ENCODE measurements at places on chromosomes 2 and 18. TPM values are rescaled to one million over a fixed set of nuclear protein-coding genes. Genes with fewer than 3 reads are reported as not detected.
A peak's percentile ranks its signal among the peaks of the same experiment; 100 is the strongest.

Gene CCDC74B
- 0.91 TPM for total RNA-seq

DNA sequence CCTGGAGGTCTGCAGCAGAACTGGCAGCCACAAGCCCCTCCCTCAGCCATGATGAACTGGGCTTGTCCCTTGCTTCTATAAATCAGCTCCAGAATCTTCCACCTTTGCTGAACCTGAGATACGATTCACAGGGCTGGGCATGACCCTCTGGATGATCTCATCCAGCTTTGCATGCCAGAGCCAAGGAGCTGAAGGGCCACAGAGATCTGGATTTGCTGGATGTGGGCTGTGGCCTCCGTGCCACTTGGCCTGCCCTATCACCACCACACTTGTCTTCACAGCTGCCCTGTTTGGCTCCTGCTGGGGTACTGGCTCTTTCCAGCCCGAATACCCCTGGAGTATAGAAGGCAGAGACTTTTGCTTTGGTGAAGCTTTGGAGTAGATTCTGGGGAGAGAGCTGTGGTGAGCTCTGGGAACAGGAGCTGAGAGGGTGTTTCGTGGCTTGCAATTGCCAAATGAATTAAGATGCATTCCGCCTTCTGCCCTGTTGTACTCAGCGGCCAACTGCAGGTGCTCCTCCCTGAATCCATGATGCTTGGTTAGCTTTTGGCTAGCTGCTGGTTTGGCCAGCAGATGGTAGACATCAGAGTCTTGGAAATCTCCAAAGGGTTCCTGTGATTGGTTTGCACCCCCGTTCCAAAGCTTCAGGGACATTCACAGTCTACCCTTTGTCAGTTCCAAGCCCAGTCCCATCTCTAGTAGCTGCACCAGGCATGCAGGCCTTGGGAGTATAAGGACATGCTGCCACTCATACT is 30.9 kb upstream of the GIGYF2 start:
- no peak for DNase-seq

DNA sequence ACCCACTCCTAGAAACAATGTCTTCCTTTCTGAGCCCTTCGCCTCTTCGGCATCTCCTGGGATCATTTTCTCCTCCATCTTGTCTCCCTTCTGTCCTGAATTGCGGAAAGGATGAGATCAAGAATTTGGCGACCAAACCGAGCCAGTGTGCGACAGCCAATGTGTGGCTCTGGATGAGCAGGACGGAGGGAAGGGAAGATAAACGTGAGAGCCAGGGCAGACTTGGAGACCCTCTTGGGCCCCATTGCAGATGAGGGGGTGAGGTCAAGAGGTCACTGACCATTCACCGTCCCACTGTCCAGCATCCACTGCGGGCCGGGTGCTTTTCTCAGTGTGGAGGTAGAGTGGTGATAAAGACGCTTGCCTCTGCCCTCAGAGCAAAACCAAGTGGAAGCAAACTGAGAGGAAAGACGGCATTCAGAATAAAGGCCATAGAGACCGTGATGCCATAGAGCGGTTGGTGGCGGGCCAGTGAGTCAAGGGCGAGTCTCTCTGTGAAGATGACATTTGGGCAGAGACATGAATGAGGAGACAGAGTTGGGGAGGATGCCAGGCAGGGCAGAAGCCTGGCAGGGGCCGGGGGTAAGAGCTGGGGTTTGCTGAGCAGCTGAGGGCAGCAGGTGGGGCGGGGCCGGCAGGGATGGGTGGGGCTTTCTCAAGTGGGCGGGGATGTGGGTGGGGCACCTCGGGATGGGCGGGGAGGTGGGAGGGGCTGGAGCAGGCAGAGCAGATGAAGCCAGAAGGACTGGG is 55.6 kb downstream of the ACAA2 start:
- no peak for DNase-seq

DNA sequence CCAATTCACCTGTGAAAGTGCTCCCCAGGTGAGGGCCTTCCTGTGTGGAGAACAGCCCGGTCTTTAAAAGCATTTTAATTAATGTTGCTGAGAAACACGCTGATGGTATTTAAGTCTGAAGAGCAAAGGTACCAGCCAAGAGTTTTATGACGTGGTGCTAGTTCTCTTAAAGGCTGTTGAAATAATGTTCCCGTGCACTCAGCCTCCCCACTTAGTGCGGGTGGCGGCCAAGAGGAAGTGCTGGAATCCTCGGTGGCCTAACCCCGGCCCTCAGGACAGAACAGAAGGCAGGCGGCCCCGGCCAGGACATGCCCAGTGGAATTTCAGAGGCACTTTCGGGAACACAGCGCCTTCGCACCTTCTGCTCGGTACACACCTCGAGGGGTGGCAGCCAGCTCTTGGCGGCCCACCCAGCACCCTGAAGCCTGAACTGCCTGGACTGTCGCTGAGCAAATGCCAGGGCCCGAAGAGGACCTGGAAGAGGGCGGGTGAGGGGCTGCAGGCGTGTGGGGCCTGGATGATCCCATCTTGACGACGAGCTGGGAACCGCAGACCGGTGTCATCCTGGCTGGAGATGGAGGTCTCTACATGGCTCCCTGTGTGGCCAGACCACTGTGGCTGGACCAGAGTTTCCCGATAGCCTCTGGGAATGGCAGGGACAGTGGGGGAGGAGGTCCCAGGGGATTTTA is 142.9 kb downstream of the ASB1 start:
- peak; percentile 57 for DNase-seq

- no peak for DNase-seq
These were observed 43.1 kb downstream of the KYNU start for GRCh38 chr2:142920571-142920970.

Gene GALNT13
- 3.2 TPM for total RNA-seq

GRCh38 chr2:99624677-99625076 is 134.9 kb upstream of the REV1 start:
- DNase-seq: peak; percentile 51

DNA sequence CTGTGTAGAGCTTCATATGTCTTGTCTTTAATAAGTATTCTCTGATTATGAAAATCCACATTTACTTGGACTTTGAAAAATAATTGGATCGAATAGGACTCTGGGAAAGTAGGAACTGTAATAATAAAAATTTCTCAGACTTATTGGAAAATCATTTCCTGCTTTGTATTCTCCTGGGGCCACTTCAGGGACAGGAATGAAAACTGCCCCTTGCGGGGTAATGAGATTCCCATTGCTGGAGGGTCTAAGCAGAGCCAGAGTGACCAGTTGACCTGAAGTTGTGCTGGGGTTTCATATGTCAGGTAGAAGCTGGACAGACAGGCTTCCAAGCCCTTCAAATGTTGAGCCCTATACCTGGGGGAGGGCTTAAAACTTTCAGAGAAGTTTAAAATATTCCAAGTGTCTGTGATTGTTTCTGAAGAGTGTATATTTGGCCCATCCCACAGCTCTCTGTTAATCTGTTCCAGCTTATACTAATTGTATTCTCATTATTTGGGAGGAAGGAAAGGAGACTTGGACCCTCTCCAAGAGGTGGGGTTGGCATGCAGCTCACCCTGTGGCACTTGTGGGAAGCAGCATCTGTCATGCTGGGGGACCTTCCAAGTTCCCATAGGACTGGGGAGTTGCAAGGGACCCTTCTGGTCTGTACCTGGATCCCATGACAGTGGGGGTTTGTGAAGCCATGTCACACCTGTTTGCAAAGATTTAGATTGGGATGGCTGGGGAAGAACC is 268.7 kb upstream of the ATP5MC3 start:
- no peak for DNase-seq
